Activated T-helper 1 cell treated with anti-CD3 and anti-CD28 coated beads, Interleukin-2, amount 50 U/mL, for 16 hours (primary cell): ENCODE measurements at places on chromosomes 1 and 21.

DNA sequence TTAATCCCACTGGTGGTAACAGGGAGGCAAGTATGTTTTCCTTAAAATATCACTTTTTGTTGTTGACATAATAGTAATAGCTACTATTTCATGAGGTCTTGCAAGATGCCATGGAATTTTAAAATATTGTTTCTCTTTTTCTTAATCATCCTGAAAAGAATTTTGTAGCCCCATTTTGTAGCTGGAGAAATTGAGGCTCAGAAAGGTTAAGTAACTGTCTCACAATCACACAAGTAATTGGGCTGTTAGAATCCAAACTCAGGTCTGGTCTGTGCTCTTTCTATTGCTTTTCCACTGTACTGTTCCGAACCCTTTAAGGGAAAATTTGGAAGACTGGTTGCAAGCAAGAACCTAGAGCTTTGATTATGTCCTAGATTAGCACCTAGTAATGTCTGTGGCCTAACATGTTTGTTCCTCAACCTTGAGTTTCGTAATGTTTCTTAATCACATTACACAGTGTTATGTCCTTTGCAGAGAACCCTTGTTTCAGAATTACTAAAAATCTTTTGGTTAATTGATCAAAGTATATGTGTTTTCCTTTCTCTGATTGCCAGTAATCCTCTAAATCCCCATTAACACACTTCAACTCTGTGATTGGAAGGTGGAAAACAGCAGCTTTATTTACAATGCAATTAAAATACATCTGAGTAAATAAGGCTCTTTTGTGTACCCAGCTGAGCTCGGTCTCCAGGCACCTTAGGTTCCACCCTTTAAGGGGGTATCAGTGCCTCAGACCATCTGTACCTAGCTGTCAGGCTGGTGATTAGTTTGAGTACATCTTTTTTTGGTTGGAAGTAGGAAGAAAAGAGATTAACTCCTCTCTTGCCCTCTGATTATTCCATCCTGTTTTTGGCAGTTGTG, 10.4 kb downstream of the LRRC42 start:
- DNase-seq = no peak

DNA sequence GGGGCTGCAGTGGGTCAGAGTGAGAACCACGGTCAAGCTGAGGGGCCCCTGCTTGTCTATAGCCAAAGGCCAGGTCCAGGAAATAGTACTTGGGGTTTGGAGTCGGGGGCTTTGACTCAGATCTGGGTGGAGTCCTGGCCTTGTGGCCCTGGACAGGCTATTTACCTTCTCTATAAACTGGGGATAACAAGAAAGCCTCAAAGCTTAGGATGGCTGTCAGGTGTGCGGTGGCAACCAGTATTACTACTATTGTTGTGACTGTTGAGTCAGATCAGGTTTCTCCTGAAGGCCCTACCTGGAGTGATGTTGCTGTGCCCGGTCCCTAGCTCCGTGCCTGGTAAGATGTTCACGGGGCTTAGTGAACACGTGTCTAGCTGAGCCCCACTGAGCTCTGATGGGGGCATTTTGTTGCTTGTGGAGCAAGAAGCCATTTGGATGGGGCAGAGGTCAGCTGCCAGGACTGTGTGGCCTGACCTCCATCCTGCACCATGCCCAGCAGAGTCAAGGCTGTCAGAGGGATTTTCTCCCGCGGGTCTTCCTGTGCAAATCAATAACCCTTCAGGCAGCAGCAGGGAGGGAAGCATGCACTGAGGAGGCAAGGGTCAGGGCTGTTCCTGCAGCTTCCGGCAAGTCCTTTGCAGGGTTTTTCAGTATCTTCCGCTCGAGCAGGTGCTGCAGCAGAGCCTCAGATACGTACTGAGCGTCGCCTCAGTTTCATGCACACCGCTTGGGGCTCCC, 170.3 kb downstream of the CAMTA1 start:
- no peak for DNase-seq

DNA sequence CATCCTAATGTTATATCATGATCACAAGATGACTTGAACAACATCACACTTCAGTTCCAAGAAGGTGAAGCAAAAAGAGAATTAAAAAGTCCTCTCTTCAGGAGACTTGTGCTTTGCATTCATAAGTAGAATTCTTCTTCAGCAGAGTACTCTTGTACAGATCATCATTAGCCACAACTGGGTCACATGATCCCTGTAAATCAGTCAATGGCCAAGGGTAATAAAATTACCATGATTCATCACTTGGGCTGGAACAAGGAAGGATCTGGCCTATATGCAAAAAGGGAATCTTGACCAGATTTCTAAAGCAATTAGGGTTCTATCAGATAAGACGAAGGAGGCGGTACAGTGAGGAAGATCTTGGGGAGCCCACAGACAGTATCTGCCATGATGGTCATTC, 458.0 kb upstream of the DEPDC1 start:
- DNase-seq = no peak

GRCh38 chr1:27392778-27393635, 585 bp downstream of the GPR3 start:
- DNase-seq = no peak

DNA sequence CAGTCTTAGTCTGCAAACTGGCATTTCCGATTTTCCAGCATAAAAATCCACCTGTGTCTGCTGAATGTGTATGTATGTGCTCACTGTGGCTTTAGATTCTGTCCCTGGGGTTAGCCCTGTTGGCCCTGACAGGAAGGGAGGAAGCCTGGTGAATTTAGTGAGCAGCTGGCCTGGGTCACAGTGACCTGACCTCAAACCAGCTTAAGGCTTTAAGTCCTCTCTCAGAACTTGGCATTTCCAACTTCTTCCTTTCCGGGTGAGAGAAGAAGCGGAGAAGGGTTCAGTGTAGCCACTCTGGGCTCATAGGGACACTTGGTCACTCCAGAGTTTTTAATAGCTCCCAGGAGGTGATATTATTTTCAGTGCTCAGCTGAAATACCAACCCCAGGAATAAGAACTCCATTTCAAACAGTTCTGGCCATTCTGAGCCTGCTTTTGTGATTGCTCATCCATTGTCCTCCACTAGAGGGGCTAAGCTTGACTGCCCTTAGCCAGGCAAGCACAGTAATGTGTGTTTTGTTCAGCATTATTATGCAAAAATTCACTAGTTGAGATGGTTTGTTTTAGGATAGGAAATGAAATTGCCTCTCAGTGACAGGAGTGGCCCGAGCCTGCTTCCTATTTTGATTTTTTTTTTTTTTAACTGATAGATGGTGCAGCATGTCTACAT, 2.5 kb upstream of the OLFML3 start:
- no peak for DNase-seq

DNA sequence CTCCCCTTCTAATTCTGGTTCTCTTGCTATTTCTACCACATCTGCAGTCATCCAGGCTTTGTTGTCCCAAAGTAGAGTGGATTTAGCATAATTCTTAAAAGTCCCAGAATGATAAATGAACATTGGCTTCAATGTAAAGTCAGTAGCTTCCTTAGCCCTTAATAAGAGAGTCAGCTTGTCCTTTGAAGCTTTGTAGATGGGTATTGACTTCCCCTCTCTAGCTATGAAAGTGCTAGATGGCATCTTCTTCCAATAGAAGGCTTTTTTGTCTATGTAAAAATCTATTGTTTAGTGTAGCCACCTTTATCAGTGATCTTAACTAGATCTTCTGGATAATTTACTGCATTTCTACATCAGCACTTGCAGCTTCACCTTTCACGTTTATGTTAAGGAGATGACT, 181.4 kb upstream of the B3GALT2 start:
- DNase-seq = no peak
